ENCODE measurements at places on chromosomes 4 and X. TPM values are rescaled to one million over a fixed set of nuclear protein-coding genes. Genes with fewer than 3 reads are reported as not detected.

Gene IL21
- not detected for total RNA-seq

- H3K4me3 ChIP-seq, result no peak overlapping the region
- H3K36me3 ChIP-seq, result no peaks in the 10 kb centered on the region
- peak overlapping the region; percentile 50 for H3K27ac ChIP-seq
These were observed 44.5 kb upstream of the IL21 start for GRCh38 chr4:122665161-122665929.

DNA sequence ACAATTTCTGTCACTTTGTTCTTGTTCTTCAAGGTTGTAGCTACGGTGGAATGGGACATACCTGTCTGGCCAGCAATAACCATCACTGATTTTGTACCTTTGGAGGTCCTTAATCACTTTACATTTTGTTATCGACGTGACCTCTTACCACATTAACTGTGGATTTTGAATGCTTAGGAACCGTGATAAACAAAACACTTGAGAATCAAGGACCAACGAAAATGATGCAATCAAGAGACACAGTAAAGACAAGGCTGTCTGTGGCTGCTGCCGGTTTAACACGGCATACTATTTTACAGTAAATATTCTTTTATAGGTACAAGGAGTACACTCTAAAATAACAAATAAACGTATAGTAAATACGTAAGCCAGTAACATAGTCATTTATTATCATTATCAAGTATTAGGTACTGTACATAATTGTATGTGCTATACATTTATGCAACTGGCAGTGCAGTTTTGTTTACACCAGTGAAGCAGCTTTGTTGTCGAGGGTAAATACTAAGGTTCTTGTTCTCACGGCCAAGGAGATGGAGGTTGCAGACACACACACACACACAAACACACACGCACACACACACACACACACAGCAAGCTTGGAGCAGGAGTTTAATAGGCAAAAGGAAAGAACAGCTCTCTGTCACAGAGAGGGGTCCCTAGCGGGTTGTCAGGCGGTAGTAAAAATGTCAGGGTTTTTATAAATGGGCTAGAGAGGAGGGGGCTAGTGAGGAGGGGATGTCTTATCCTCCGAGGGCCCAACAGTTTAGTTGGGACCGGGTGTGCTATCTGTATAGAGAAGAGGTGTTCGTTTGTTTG, 194.7 kb upstream of the CXorf51B start:
- no peaks in the 10 kb centered on the region for H3K36me3 ChIP-seq
- no peak overlapping the region for H3K27ac ChIP-seq
- no peak overlapping the region for H3K4me3 ChIP-seq
- H3K4me1 ChIP-seq, result no peaks in the 10 kb centered on the region
- no peaks in the 10 kb centered on the region for H3K27me3 ChIP-seq

DNA sequence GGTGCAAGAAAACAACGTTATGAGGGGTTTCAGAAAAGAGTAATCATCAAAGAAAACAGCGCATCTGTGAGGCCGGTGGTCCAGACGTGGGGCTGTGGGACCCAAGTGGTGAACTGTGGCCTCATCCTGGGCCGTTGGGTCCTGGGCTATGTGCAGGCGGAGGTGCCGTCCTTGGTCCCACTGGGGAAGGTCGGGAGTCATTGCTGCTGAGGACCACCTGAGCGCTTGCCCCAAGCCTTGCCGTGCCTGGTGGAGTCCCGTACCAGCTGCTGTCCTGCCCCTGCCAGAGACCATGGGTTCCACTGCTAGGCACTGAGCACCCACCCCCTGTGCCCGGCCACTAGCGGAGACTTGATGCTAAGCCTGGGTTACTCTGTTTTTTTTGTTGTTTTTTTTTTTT, 25.5 kb upstream of the UVSSA start:
- no peak overlapping the region for H3K4me3 ChIP-seq
- no peak overlapping the region for H3K27ac ChIP-seq
- H3K27me3 ChIP-seq, result no peaks in the 10 kb centered on the region
- H3K36me3 ChIP-seq, result peaks cover 22% of the 10 kb centered on the region
- H3K4me1 ChIP-seq, result no peaks in the 10 kb centered on the region

GRCh38 chr4:139099366-139099982, 77.5 kb downstream of the ELF2 start:
- H3K36me3 ChIP-seq, result peaks cover 5% of the 10 kb centered on the region
- DNase-seq, result peak; percentile 74
- no peak overlapping the region for H3K4me3 ChIP-seq
- H3K4me1 ChIP-seq, result no peaks in the 10 kb centered on the region

DNA sequence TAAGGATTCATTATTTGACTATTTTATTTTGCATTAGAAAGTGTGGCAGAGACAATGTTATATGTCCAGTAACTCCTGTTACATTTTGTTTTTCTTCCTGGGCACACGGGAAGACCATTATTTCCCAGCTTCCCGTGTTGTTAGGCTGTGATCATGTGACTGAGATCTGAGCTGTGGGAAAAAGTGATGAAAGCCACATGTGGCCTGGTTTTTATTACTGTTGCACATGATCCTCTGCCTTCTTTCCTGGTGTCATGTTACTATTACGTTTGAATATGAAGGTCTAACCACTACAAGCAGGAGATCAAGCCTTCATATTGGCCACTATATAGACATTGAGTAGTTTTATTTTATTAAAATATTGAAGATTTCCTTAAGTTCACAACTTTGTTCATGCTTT, 28.2 kb upstream of the MID1 start:
- DNase-seq, result no peak
- no peaks in the 10 kb centered on the region for H3K4me1 ChIP-seq
- H3K4me3 ChIP-seq, result no peak overlapping the region
- H3K27ac ChIP-seq, result no peak overlapping the region
- no peaks in the 10 kb centered on the region for H3K36me3 ChIP-seq
